Adipocyte (in vitro differentiated cells): ENCODE measurements at places on chromosomes 13 and 19.

DNA sequence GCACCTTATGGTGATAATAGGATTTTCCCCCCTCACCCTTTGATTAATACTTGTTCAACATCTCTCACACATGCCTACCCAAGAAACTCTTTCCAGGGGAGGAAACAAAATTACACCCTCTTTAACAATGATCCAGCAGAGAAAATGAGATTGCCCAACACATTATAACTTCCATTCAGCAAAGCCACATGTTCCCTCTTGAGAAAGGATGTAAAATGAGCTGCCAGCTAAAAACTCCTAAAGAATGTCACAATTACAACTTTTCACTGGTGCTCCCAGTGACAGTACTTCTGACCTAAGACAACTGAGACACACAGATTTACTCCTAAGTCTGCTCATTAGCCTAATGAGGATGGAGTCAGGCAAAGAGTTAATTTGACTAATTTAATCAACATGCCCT, 621.4 kb downstream of the DIAPH3 start:
- peak; percentile 72 for DNase-seq

- DNase-seq, result peak; percentile 80
Observed at GRCh38 chr19:708154-709143, at the start of gene PALM. PALM (plus strand) TSS chr19:708935; CDS start chr19:709147, 212 bp downstream.

- no peak for DNase-seq
Observed at GRCh38 chr19:3949997-3950859, 17.4 kb downstream of the NMRK2 start.

- no peak for DNase-seq
Observed at GRCh38 chr19:43562698-43563241, 12.6 kb downstream of the XRCC1 start.

- DNase-seq, result peak; percentile 63
Observed at GRCh38 chr19:33472691-33473652, 48.6 kb downstream of the PEPD start.

DNA sequence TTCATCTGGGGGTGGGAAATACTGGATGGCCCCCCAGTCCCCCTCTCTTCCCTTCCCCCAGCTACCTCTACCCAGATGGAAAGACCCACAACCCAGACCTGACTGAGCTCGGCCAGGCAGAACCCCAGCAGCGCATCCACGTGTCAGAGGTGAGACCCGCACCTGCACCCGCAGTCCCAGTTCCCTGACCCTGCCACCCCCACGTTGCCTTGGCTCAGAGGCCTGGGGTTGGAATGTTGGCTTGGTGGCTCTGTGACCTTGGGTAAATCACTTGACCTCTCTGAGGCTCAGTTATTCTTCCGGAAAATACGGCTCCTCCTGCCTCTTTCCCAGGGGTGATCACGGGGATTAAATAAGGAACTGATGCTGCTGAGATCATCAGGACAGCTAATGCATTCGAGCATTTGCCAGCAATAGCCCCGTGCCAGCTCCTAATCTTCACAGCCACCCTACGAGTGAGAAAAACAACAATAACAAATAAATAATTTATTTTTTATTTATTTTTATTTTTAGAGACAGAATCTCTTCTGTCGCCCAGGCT, 12.3 kb downstream of the CBLC start:
- no peak for DNase-seq

DNA sequence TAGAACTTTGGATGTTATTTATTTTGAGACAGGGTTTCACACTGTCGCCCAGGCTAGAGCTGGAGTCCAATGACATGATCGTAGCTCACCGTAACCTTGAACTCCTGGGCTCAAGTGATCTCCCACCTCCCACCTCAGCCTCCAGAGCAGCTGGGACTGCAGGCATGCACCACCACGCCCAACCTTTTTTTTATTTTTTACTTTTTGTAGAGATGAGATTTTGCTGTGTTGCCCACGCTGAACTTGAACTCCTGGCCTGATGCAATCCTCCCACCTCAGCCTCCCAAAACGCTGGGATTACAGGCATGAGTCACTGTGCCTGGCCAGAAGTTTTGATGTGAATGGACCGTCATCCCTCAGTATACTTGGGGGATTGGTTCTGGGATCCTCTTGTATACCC, 13.7 kb downstream of the ANKRD27 start:
- no peak for DNase-seq

DNA sequence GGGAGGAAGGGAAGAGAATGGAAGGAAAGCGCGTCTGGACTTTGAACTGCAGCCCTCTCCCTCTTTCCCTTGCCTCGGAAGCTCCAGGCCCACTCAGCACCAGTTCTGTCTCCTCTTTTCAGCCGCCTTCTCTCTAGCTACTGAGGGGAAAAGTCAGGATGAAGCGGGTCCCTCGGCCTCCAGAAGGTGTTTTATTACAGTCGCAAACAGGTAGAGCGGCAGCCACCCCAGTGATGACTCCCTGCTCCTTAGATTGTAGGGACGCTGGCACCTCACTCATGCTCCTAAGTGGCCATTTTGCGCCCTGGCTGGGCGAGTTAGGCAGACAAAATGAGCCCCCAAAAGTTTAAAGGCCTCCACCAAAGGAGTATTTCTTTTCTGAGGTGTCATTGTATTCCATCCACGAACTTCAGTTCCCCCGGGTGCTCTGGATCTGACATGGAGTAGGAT, 954 bp upstream of the STK24 start:
- no peak for DNase-seq
